ENCODE measurements at places on chromosomes 4 and X.

GRCh38 chr4:143882892-143883291 lies 22.5 kb downstream of the GYPE start:
- no peak for DNase-seq

DNA sequence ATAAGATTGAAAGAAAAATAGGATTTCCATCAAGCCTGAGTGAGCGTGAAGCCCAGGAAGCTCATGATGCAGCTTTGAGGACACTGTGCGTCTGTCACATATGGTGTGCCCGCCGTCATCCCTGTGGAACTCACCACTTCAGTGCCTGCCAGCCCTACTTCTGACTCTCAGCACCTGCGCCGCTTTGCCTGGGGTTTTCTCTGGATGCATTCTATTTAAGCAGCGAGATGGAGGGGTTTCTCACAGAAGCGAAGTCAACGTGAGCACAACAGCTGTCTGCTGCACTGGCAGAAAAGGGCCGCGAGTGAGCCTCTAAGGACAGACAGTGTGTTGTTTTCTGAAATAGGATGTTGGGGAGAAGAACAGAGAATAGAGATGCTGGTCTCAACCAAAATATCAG lies 6.2 kb upstream of the TMEM128 start:
- DNase-seq: no peak

DNA sequence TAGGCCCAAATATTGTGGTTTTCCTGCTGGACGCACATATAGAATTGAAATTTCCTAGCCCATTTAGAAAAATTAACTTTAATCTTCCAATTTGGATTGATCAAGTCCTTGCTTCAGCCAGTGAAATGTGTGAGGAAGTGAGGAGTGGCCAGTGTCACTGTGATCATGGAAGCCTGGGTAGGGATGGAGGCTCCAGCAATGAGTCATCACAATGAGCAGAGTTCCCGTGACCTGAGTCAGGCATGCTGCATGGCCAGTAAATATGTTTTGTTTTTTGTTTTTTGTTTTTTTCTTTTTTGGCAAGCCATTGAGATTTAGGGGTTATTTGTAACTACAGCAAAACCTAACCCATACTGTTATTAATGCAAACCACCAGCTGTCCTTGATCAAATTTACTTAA lies 52.1 kb downstream of the IDS start:
- DNase-seq: peak; percentile 54

- DNase-seq: no peak
These were observed 63.7 kb downstream of the STK32B start for GRCh38 chr4:5114950-5115349.

- DNase-seq: no peak
These were observed 280.9 kb upstream of the TENM3 start for GRCh38 chr4:181962321-181962720.

DNA sequence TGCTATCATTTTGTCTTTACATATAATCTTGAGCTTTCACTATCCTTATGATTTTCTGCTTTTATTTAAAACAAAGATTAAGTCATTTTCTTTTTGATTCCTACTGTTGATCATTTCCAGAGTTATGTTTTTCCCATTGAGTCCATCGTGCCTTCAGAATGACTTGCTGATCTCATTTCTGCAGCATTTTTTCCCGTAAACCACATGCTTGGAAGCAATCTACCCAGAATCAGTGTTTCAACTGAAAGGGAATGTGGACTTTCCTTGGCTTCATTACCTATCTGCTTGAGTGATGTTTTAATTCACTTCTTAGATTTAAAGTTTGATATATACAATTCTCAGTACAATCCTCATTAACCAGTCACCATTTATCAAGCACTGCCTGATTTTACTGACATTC lies 192.4 kb upstream of the FSTL5 start:
- no peak for DNase-seq

DNA sequence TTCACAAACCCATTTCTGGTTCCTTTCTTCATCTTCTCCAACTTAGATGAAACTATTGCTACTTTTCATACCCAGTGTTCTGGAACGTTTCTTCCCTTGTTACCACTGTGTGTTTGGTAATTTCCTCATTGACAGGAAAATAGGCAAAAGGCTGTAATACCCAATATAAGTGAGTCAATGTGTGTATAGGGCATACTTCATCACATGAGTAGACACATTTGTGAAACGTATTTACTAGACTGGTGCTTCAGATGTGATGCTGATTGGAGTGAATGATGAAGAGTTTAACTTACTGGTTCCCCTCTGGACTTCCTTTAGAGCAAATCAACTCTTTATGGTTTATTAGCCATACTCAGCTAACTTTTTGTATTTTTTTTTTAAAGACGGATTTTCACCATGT lies 195.1 kb upstream of the ATP6AP2 start:
- DNase-seq: no peak

DNA sequence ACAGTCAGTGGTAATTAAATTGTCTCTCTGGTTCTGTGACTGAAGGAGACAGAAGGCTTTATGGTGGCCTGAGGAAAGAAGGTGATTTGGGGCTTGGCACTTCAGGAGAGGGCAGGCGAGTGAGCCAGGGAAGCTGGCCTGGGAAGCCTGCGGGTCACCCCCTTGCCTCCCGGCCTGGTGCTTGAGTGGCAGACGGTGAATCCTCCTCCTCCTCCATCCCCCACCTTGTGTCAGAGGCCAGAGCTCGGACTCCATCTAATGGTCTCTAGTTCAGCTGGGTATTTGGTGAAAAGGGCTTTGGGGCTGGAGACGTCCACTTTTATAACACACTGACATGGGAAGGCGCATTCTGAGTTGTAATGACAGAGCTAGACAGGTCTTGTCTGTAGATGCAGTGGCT lies 8.7 kb downstream of the TMEM187 start:
- no peak for DNase-seq

- no peak for DNase-seq
These were observed 61.1 kb downstream of the FRYL start for GRCh38 chr4:48718818-48719465.

All from MG63 (cell line).